ENCODE measurements at places on chromosomes 6 and 20.
A peak's percentile ranks its signal among the peaks of the same experiment; 100 is the strongest.

DNA sequence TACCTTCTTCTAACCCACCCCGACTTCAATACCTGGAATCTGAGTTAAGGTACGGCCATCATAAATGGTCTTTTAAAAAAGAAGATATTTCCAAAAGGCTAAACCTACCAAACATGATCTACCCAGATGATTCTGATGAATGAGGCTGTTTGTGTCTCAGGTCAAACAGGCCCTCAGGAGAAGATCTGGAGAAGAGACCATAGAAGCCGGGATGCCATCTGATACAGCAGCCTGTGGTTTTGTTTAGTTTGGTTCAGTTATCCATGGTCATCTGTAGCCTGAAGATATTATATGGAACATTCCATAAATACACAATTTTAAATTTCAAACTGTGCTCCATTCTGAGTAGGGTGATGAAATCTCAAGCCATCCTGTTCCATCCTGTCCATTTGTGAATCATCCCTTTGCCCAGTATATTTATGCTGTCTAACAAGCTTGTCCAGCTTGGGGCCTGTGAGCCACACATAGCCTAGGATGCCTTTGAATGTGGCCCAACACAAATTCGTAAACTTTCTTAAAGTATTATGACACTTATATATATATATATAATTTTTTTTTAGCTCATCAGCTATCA, 4.0 kb upstream of the CAP2 start:
- DNase-seq: no peak

DNA sequence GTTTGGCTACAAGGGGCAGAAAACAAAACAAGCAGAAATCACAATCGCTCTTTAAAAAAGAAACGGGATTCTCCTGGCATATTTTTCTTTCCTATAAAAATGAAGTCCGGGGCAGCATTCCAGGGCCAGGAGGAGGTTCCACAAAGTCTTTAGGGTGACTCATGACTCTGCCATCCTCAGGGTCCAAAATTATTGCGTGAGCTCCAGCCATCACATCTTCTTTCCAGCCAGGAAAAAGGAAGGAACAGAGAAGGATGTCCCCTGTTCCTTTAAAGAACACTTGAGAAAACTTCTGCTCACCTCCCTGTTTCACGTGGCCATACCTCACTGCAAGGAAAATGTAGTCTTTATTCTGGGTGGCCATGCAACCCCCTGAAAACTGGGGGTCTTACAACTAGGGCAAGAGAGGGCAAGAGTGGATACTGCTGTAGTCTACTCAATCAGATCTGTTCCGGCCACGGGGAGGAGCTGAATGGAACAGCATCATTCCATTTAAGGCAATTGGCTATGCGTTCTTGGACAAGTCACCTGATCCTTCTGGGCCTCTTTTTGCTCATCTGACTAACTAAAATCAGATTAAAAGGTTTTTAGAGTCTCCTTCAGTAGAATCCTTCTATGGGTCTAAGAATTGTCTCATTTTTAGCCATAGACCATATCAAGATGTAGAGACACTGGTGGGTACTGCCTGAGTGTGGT, 49.4 kb downstream of the CTCFL start:
- no peak for DNase-seq

DNA sequence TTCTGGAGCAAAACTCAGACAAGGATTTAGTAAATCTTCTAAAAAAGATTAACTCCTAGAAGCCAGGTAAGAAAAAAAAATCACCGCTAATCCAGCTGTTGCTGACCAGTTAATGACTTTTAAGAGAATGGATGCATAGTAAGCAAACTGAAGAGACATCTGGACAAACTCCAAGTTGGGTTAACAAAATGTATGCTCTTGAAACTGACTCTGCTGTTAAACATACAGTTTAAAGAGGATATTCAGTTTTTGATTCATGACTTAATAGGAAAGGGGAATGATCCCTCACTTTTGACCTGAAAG, 70.4 kb downstream of the PLAGL1 start:
- peak; percentile 70 for DNase-seq

DNA sequence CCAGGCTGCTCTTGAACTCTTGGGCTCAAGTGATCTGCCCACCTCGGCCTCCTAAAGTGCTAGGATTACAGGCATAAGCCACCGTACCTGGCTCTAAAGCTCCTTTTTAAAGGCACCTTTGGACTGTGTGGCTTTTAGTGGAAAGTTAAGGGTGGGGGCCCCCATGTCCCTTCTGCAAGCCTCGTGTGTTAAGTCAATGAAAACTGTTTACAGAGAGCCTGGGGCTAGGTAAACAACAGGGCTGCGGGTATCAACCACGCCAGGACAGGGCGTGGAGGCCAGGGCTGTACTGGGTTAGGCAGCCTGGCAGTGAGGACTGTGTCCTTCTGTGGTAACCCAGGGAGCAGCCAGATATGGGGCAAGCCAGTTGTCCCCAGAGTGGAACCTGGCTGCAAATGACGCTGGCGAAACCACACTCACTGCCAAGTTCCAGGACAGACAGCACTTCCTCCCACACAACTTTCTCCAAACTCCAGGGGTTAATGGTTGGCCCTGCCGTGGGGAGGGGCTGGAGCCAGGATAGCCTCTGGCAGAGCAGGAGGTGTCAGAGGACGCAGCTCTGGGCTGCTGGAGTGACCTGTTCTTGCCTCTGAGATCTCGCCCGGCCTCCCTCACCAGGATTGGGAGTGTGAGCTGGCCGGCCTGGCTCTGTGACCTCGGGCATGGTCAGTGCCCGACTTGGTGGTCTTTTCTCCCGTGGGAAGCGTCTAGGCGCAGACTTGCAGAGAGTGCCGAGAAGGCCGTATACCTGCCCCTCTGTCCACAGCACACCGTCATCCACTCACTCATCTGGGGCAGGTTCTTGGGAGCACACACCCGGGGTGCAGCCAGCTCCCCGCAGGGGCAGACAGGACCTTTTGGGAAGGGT, 3.2 kb downstream of the SLC17A9 start:
- no peak for DNase-seq

- no peak for DNase-seq
Measured at GRCh38 chr20:4045741-4046140, 30.4 kb upstream of the RNF24 start.

- no peak for DNase-seq
Measured at GRCh38 chr6:92132457-92132856, 1286.9 kb downstream of the EPHA7 start.

GRCh38 chr6:88975369-88975768, 12.0 kb upstream of the RNGTT start:
- peak; percentile 5 for DNase-seq

DNA sequence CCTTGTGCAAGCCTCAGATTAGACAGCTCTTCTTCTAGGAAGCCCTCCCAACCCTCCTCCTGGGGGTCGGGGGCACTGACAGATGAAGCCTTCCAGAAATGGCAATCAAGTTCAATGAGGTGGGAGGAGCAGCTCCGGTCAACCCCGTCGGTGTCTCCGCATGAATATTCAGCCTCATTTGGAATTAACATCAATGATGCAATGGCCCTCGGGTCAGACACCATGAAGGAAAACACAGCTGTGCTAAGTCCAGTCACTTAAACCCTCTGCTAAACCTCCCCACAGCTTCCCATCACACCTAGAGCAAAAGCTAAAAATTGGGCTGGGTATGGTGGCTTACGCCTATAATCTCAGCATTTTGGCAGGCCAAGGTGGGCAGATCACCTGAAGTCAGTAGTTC, 36.5 kb downstream of the ZNF217 start:
- no peak for DNase-seq

GRCh38 chr6:15510536-15511247, 152.1 kb downstream of the DTNBP1 start:
- no peak for DNase-seq

DNA sequence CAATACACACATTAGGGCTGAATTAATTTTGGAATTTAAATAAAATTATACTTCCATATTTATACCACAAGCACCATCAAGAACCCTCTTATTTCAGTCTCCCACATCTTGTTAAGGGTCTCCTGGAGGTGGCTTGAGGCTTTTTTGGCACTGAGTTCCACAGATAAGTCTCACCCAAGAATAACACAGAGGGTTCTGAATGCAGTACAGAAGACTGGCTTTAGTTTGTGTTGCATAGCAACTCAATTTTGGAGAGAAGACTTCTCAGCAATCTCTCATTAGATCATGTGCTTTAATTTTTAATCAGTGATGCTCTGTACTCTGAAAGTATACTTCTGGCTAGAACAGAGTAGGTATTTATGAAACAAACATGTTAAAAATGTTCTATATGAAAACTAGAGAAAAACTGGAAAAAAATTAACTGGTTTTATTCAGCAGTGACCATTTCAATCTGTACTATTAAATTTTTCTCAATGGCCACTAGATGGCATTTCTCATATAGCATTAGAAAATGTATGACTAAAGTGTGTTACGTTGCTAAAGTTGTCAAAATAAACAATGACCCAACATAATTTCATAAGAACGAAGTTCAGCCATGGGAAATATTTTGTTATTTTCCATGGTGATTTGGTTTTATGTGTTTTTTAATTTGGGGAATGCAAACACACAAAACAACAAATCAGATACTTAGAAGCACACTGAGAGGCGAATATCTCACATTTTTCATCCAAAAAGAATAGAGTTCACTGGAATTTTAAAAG, 32.7 kb upstream of the MAP7 start:
- DNase-seq: peak; percentile 19

DNA sequence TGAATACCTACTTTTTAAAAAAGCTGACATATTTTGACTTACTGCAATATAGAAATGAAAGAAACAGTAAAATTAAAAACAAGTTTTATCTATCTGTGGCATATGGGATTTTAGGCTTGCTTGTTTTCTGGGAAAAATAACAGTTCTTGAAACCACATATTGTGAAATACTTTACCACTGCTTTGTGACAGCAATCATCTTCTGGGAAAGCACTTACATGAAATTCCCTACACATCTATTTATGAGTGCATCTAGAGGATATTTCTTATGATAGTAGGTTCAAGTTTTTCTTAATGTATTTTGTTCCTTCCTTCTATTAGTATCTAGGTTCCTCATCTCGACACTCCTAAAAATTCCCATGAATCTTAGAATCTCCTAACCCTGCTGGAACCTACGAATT, 75.2 kb downstream of the STXBP5 start:
- no peak for DNase-seq

DNA sequence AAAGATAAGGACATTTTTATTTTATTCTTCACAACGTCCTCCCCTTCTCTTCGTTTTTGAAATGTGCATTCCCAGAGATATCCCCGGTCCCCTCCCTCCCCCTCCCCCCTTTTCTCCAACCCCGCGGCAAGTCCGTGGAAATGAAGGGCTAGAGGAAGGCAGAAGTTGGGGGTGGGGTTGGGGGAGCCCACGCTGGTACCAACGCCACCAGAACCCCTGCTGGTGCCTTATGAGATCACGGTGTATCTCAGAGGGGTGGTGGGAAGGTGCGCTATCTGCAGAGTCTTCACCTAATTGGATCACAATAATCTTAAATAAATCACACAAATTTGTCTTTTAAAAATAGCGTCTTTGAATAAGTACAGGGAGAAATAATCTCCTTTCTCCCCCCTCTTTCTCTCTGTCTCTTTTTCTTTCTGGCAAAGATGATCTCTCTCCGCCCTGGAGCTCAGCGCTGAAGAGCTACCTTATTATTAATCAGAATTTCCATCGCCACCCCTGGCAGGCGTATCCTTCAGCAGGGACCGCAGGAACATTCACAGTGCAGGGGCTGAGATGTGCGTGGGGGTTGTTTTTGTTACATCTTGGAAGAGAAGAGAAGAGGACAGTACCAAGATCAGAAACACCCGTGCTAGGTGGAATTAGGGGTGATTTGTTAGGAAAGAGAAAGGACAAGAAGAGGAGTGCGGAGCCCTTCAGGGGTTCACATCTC, 915 bp downstream of the CLVS2 start:
- peak; percentile 47 for DNase-seq

DNA sequence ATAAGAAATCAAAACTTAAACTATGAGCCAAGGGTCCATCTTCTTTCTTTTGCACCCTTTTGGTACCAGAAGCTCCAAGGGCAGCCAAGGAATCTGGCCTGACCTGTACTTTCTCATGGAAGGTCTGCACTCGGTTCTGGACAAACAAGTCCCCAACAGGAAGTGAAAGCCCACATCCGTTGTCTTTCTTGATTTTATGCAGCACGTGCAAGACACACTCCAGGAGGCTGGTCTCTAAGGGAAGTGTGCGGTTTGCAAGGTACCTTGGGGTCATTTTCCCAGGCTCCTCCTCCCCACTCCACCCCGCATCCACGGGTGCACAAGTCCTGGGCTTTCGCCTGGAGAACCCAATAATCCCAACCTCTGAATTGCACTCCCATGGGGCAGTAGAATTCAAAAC, 101.9 kb downstream of the NFATC2 start:
- no peak for DNase-seq

DNA sequence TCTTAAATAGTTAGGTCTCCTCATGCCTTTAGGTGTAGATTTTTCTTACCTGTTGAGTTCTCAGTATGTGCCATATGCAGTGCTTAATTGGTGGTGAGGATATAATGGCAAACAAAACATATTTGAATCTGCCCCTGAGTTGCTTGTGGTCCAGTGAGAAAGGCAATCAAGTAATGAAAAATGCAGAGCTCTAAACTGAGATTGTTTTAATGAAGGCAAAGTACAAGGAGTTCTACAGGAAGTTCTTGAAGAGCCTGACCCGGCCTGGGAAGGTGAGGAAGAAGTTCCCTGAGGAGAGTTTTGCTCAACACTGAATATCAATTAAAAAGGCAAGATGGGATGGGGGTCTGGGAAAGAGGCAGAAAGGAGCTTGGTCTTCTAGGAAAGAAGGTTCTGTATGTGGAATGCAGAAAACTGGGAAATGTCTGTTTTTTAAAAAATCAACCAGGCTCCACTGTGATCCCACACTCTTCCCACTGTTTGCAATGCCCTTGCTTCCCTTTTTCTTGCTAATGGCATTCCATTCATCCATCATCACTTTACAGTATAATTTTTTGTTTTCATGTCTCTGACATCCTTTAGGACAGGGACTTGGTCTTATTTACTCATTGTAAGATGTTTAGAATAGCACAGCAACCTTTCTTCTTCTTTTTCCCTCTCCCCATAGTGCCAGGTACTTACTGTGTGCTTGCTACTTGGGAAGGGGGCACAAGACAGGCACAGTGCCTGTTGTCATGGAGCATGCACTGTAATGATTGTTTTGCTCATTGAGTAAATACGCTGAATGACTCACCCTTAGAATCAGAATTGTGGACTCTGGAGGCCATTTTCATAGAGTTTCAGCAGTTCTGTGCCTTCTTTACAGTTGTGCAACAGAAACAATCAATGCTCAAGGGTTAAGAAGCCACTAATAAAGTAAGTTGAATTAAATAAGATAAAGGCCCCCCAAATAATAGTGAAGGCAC, 64.3 kb downstream of the ANKS1A start:
- DNase-seq: no peak

DNA sequence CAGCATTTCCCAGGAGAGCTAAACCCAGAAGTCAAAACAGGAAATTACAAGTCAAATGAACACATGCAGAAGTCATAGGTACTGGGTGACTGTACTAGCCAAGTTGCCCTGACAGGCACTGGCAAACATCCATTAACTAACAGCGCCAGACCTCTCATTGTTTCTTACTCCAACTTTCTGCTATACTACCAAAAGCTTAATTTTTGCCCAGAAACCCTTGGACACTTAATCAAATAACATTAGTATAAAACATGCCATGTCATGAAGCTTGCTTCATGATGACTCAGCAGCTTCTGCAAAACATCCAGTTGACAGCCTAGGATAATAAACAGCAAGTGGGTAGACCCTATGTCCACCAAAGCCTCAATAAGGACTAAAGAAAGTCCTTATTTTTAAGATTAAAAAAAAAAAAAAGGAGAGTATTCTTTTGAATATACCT, 3.5 kb downstream of the NUP153 start:
- no peak for DNase-seq
